Activated T-helper 1 cell treated with anti-CD3 and anti-CD28 coated beads, Interleukin-2, amount 50 U/mL, for 16 hours (primary cell): ENCODE measurements at places on chromosomes 3 and 15.

GRCh38 chr3:9290566-9290965 is 41.1 kb upstream of the SRGAP3 start:
- DNase-seq, result no peak

GRCh38 chr3:5134499-5134898 is 12.4 kb downstream of the ARL8B start:
- DNase-seq, result no peak

DNA sequence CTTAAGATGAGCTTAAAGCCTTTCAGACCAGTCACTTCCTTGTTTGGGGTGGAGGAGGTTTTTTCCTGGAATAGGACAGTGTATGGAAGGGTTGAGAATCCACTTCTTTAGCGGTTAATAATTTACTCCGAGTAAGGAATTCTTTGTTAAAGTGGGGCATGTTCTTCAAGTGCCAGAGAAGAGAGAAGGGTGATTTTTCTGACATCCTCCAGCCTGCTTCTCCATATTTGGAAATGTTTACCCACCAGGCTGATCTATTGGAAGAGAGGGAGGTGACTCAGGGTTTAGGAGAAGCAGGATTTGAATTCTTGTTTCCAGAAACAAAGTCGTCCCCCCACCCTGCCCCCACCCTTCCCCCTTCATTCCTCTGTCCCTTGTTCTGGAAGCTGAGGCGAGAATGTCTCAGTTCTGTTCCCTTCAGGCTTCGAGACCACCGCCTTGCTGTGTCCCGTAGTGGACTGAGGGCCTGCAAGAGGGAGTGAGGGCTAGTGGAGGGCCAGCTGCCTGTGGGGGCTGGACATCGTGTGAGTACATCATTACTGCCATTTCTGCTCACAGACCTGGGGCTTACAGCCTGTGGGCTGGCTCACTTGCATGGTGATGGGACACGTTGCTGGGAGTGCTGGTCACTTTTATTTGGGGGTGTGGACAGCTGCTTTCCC is 58.5 kb downstream of the LPP start:
- DNase-seq, result no peak

DNA sequence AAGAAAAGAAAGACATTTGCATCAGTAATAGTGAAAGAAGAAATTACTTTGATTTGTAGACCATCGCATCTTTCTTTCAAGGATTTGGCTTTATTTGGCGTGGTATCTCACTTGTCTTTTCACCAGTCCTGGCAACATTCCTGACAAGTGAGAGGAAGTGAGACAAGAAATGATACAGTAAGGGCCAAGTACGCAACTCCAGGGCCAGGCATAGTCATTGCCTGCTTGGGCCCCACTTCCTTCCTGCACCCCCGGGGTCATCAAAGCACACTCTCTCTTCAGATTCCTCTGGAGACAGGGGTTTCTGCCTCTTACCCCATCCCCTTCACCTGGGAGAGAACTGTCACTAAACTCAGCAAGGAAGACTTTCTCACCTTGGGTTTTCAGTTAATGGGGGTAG is 55.1 kb downstream of the CD47 start:
- no peak for DNase-seq

- DNase-seq, result no peak
Observed at GRCh38 chr3:134699721-134700120, 48.9 kb upstream of the KY start.

- DNase-seq, result no peak
Observed at GRCh38 chr3:170078620-170079281, 41.0 kb downstream of the GPR160 start.

- no peak for DNase-seq
Observed at GRCh38 chr3:102670986-102671385, 236.2 kb downstream of the ZPLD1 start.

DNA sequence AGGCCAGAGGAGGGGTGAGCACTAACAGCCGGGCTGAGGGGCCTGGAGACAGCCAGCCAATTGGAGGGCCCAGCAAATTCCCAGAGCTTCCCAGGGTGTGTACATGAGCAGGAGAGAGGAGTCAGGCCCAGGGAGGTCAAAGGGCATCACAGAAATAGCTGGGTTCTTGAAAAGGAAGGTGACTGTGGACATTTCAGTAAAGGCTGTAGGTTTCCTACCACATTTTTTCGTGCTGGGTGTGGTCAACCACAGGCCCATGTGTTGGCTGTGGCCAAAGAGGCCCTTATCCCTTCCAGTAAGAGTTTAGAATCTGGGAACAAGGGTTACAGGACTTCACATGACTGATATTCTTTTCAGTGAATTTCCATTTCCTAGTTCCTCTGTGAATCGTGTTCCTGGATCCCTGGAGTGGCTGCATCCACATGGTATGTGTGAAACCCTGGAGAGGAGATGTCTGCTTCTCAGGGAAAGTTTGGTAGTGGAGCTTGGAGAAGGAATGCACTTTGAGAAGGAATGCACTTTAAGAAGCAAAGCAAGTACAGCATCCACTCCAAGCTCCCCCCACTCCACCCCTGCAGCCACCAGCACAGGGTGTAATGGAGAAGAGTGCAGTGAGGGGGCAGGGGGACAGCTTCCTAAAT is 73.2 kb upstream of the HEG1 start:
- no peak for DNase-seq

- DNase-seq, result no peak
Observed at GRCh38 chr3:144294659-144295538, 323.3 kb downstream of the DIPK2A start.
